ENCODE measurements at places on chromosomes 5 and 9. TPM values are rescaled to one million over a fixed set of nuclear protein-coding genes. Genes with fewer than 3 reads are reported as not detected.
A peak's percentile ranks its signal among the peaks of the same experiment; 100 is the strongest.

The OTULINL gene
- polyA plus RNA-seq = 15.8 TPM

The SH3RF2 gene
- polyA plus RNA-seq = 31.9 TPM

The ANGPTL2 gene
- polyA plus RNA-seq = 15.5 TPM

The HAND1 gene
- 7.8 TPM for polyA plus RNA-seq

The CDX1 gene
- polyA plus RNA-seq = 196 TPM

The DBH gene
- polyA plus RNA-seq = 0.66 TPM

The PCDHA1 gene
- 0.55 TPM for polyA plus RNA-seq

The PCDHGA5 gene
- 1.5 TPM for polyA plus RNA-seq

- no peak overlapping the region for H3K4me3 ChIP-seq
- H3K36me3 ChIP-seq = peaks cover 47% of the 10 kb centered on the region
- no peaks in the 10 kb centered on the region for H3K4me1 ChIP-seq
- no peak overlapping the region for H3K27ac ChIP-seq
Measured at GRCh38 chr9:109454041-109454440, 44.1 kb downstream of the PTPN3 start.

- H3K36me3 ChIP-seq = no peaks in the 10 kb centered on the region
- no peak overlapping the region for H3K4me3 ChIP-seq
- DNase-seq = no peak
- H3K27ac ChIP-seq = no peak overlapping the region
- no peaks in the 10 kb centered on the region for H3K4me1 ChIP-seq
Measured at GRCh38 chr5:131246504-131246903, 17.3 kb upstream of the CDC42SE2 start.

DNA sequence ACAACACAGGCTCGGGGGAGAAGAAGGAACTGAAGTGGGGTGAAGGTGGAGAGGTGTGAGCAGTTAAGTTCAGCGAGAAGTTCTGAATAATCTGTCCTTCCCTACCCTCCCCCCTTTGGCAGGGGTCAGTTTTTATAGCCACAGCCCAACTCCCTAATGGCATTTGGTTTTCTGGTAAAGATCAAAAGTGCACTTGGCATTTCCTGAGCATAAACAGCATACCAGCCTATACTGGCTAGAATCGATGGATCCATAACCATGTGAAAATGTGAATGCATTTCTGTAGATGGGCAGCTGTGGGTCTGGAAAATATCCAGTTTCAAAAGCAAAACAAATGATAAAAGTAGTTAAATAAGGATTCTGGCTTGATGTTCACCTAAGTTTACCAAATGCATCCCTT, 410.9 kb downstream of the PLK2 start:
- no peaks in the 10 kb centered on the region for H3K4me1 ChIP-seq
- H3K4me3 ChIP-seq = no peak overlapping the region
- H3K27ac ChIP-seq = no peak overlapping the region
- H3K36me3 ChIP-seq = no peaks in the 10 kb centered on the region
- H3K27me3 ChIP-seq = no peaks in the 10 kb centered on the region

GRCh38 chr9:137168904-137169856, 671 bp downstream of the LRRC26 start:
- H3K27me3 ChIP-seq = peaks cover 86% of the 10 kb centered on the region
- no peak overlapping the region for H3K27ac ChIP-seq
- DNase-seq = no peak
- H3K36me3 ChIP-seq = no peaks in the 10 kb centered on the region
- peaks cover 6% of the 10 kb centered on the region for H3K4me1 ChIP-seq

GRCh38 chr9:33295571-33295970, 5.3 kb downstream of the NFX1 start:
- no peak for DNase-seq
- H3K4me1 ChIP-seq = peaks cover 76% of the 10 kb centered on the region
- no peaks in the 10 kb centered on the region for H3K27me3 ChIP-seq
- no peak overlapping the region for H3K27ac ChIP-seq
- peaks cover 50% of the 10 kb centered on the region for H3K36me3 ChIP-seq

GRCh38 chr9:94576131-94576530, 17.5 kb downstream of the FBP2 start:
- H3K4me3 ChIP-seq = no peak overlapping the region
- no peaks in the 10 kb centered on the region for H3K27me3 ChIP-seq
- H3K27ac ChIP-seq = no peak overlapping the region
- H3K36me3 ChIP-seq = no peaks in the 10 kb centered on the region
- peaks cover 5% of the 10 kb centered on the region for H3K4me1 ChIP-seq

DNA sequence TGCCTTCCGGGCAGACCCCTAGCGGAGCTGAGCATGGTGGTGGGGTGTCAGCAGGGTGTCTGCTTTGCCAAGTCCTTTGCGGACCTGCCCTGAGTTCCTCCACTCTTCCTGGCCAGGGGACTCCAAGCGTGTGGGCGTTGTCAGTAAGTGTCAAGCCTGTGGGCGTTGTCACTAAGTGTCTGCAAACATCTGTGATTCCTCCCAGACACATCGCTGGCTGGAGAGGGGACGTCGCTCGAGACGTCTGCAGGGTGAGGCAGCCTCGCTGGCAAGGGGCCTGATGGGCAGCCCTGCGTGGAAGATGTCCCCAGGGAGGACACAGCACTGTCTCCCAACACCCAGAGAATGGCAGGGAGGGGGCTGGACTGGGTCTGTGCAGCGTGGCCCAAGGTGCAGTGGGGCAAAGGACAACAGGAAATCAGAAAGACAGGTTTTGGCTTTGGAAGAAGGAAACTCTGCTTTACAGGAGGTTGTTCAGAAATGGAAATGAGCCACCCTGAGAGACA, 28.8 kb downstream of the ADAMTSL2 start:
- no peak overlapping the region for H3K4me3 ChIP-seq
- peaks cover 12% of the 10 kb centered on the region for H3K27me3 ChIP-seq
- no peak overlapping the region for H3K27ac ChIP-seq

- no peak overlapping the region for H3K27ac ChIP-seq
- no peaks in the 10 kb centered on the region for H3K4me1 ChIP-seq
- no peaks in the 10 kb centered on the region for H3K27me3 ChIP-seq
Measured at GRCh38 chr9:18317896-18318295, 156.1 kb upstream of the ADAMTSL1 start.

- no peak for DNase-seq
- no peaks in the 10 kb centered on the region for H3K36me3 ChIP-seq
- no peaks in the 10 kb centered on the region for H3K27me3 ChIP-seq
- peaks cover 14% of the 10 kb centered on the region for H3K4me1 ChIP-seq
- H3K27ac ChIP-seq = peak overlapping the region; percentile 90
Measured at GRCh38 chr5:149404746-149405549, 25.9 kb upstream of the IL17B start.

GRCh38 chr5:111158105-111158744, 66.0 kb upstream of the CAMK4 start:
- no peak overlapping the region for H3K27ac ChIP-seq
- no peaks in the 10 kb centered on the region for H3K36me3 ChIP-seq
- H3K27me3 ChIP-seq = no peaks in the 10 kb centered on the region
- H3K4me3 ChIP-seq = no peak overlapping the region
- DNase-seq = peak; percentile 35
- H3K4me1 ChIP-seq = no peaks in the 10 kb centered on the region

DNA sequence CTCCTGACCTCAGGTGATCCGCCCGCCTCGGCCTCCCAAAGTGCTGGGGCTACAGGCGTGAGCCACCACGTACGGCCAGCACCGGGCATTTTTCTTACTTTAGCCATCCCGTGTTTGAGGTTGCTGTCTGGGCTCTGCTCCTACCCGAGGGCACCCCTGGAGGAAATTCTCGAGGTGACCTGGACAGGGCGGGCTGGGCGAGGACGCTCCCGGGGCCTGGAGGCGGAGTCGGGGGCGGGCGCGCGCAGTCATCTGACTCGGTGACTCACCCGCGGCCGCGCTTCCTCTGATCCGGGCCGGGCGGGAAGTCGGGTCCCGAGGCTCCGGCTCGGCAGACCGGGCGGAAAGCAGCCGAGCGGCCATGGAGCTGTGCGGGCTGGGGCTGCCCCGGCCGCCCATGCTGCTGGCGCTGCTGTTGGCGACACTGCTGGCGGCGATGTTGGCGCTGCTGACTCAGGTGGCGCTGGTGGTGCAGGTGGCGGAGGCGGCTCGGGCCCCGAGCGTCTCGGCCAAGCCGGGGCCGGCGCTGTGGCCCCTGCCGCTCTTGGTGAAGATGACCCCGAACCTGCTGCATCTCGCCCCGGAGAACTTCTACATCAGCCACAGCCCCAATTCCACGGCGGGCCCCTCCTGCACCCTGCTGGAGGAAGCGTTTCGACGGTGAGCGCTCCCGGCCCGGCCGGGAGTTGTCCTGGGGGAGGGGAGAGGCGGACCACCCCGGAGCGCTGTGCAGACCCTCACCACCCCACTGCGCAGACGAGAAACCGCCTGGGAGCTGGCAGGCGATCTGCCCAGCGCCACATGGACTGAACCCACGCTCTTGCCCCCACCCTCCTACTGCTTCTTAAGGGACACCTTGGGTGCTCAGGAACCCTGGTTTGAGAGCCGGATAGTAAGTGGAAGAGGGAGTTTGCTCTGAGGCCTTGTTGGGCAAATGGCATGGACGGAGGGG, at the start of gene HEXB:
Gene HEXB (plus strand): TSS at position 334 of the 952 bp plus-strand sequence. CDS start 28 bp downstream, at position 362.
- peak; percentile 94 for DNase-seq
- no peaks in the 10 kb centered on the region for H3K27me3 ChIP-seq
- peaks cover 5% of the 10 kb centered on the region for H3K36me3 ChIP-seq

DNA sequence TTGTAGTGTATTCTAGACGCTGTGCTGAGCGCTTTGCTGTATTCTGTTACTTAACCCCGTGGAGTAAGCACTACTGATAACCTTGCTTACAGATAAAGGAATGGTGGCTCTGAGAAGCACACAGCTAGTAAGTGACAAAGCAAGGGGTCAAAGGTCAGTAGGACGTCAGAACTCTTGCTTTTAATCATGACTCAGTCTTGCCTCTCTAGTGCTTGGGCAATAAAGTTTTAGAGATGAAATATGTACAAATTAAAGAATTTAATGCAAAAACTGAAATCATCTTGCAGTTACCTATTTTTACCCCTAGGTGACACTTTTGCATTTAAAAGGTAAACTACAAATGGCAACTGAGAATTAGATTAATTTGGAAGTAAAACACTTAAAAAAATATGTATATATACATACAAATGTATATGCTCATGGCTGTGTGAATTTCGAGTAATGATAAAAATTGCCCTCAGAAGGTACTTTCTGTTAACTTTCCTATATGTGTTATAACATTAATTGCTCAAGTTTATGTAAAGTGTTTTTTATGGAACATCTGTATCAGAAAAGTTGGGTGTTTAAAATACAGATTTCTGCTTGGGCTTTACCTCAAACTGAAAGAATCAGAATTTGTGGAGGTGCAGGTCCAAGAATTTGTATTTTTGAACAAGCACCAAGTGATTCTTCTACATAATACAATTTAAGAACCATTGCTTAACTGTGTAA, 175.1 kb upstream of the DAB2 start:
- no peaks in the 10 kb centered on the region for H3K36me3 ChIP-seq
- H3K4me3 ChIP-seq = no peak overlapping the region
- H3K4me1 ChIP-seq = peaks cover 21% of the 10 kb centered on the region

- peaks cover 18% of the 10 kb centered on the region for H3K27me3 ChIP-seq
- peaks cover 5% of the 10 kb centered on the region for H3K4me1 ChIP-seq
- peak overlapping the region; percentile 38 for H3K27ac ChIP-seq
- no peak for DNase-seq
Measured at GRCh38 chr9:130283539-130284248, 18.1 kb downstream of the HMCN2 start.

- peaks cover 35% of the 10 kb centered on the region for H3K36me3 ChIP-seq
- no peak for DNase-seq
- H3K4me3 ChIP-seq = no peak overlapping the region
Measured at GRCh38 chr9:131220485-131220884, 55.8 kb downstream of the FAM78A start.

- DNase-seq = peak; percentile 21
- no peaks in the 10 kb centered on the region for H3K27me3 ChIP-seq
- no peaks in the 10 kb centered on the region for H3K36me3 ChIP-seq
- peaks cover 13% of the 10 kb centered on the region for H3K4me1 ChIP-seq
- H3K4me3 ChIP-seq = no peak overlapping the region
Measured at GRCh38 chr5:82509762-82510161, 231.6 kb upstream of the RPS23 start.

Measured in large intestine (tissue), 12 donors.